RCC 7860 (cell line): ENCODE measurements at places on chromosomes 1 and 21.
A peak's percentile ranks its signal among the peaks of the same experiment; 100 is the strongest.

DNA sequence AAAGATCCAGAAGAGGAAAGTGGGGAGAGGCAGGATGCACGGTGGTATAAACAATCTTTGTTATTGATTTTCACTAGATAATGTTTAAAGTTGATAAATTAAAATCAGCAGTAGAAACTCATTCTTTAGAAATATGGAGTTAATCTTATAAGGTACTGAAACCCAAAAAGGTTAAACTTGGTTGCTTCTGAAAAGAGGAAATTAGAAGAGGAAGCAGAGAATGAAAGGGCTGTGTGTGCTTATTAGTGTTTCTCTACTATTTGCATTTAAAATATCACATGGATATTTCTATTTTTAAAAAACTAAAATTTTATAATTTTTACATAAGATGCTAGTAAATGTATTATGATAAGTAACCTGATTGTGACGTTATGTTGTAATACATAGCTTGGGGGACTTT is 24.4 kb downstream of the C1orf141 start:
- DNase-seq = no peak

DNA sequence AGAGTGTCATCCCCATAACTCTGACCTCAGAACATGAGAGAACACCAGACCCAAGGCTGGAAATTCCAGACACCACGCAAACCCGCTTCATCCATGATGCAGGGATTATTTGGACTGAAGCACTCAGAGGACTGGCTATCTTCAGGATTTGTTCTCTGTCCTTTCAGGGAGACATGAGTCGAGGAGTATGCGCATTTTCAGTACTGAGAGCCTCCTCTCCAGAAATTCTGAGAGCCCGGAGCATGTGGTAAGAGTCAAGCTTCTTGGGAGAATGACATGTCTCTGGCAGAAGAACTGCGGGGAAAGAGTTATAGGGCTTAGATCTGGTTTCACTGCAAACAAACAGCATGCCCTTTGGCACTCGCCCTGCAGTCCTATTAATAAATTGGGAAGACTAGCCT is 6.9 kb downstream of the LAX1 start:
- no peak for DNase-seq

DNA sequence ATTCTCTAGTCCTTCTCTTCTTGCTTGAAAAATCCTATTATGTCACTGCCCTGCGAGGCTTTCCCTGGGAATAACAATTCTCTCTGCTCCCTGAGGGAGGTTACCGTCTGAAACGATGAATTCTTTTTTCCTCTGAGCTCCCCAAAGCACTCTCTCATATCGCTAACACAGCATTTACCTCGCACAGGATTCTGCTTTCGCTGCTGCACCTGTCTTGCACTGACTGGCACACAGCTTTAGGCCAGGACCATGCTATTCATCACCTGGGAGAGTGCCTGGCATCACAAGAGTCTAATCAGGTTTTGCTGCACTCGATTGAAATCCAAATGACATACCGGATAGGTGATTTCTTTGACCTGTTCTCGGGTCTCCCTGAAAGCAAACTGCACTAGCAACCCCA is 52.8 kb upstream of the GNG4 start:
- no peak for DNase-seq

DNA sequence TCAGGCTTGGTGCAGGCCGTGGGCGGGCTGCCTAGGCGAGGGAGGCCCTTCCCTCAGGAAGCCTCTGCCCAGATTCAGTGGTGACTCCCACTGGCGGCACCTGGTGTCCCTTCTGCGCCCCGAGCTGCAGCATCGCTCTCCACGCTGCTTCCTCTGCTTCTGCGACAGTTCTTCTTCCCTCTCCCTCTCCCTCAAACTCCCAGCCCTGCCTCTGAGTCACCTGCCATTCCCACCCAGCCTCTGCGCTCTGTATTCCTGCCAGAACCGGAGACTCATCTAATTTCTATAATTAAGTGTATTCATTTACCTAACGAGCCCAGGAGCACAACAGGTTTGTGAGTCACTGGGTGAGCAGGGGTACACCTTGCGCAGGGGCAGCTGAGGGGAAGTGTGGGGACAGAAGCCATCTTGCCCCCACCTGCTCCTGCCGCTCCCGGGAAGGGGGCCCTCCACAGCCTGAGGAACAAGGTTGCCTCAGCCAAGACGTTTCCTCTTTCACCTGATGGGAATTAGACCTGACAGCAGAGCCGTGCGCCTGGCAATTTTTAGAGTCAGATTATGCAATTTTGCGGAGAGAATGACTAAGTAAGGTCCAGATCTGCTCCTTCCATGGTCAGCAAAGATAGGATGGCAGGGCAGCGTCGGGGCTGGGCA is 19.4 kb downstream of the KCNC4 start:
- DNase-seq = no peak

- peak; percentile 87 for DNase-seq
Observed at GRCh38 chr1:79711001-79711431, 704.5 kb upstream of the ADGRL4 start.

DNA sequence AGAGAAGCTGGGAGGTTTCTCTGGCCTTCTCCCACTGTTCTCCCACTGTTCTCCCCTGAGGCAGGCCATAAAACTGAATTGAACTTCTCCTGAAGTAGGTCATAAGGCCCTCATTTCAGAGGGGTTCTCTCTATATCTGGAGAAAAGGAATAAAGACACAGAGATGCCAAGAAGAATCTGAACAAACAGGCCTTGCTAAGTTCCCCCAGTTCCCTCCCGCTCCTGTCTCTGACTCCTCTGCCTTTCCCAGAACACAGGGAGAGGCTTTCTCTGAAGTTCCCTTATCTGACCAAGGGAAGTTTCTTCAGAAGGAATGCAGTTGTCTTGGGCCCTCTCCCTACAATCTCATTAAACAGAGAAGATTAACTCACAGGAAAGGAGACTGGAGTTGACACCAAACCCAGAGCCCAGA is 83.4 kb downstream of the SLC16A1 start:
- DNase-seq = no peak

GRCh38 chr1:205044741-205045140 is 1.7 kb downstream of the CNTN2 start:
- no peak for DNase-seq

DNA sequence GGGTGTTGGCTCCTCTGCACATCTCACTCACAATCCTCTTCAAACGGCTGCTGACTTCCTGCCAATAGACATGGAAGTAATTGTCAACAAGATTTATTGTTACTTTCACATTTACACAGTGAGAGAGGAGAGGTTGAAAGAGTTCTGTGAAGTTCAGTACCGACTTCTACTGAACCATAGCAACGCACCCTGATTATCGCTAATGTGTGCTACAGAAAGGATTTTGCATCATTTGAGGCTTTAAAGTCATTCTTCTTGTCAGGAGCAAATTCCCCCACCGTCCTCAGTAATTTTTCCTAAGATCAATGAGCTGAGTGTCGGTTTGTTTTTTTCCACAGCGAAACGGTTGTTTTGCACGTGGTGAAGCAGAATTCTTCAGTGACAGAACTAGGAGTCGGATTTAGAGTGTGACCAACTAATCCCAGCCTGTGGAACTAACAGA is 361.0 kb downstream of the ADGRL2 start:
- no peak for DNase-seq

DNA sequence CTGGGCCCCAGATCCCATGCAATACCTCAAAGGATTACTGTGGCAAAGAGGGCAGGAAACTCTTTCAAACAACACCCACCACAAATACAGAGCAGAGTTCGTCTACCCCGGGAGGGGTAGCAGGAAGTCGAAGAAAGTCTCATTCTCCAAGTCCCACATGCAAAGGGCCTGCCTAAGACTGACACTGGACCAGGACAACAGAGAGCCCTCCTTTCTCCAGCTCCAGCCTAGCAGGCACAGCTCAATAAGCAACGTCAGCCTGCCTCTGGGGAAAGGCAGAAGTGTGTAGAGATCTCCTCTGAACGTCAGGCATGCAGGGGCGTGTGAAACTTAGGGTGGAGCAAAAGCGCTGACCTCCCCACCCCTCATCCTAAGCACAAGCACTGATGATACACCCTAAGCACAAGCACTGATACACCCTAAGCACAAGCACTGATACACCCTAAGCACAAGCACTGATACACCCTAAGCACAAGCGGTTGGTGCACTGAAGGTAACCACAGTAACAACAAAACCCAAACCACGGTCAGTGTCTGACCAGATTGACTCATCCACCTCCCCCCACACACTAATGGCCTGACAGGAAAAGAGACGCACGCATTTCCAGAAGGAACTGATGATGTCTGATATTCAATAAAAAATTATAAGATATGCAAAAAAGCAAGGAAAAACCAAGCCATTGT is 1.3 kb downstream of the KRTAP12-3 start:
- DNase-seq = no peak

DNA sequence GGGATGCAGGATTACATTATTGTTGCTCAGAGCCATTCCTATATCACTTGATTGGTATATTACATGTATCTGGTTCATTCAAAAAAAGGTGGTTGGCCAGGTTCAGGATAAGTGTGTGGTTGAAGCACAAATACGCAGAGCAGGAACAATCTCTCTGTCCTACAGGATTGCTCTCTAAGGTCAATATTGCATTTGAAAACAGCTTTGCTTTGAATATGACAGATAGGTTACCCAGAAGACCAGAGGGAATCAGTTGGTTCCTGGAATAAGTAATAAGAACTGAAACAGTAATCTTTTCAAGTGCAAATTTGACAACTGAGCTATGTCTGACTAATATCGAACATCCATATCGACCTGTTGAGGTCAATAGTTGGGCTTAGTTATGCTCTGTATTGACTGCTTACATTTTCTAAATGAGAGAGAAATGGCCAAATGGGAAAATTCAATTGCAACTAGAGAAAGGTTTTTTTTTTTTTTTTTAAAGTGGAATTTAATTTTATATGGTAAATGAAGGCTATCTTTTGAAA is 176.8 kb downstream of the ATP6V1G3 start:
- DNase-seq = no peak

- DNase-seq = no peak
Observed at GRCh38 chr1:90746857-90747256, 29.8 kb upstream of the BARHL2 start.

DNA sequence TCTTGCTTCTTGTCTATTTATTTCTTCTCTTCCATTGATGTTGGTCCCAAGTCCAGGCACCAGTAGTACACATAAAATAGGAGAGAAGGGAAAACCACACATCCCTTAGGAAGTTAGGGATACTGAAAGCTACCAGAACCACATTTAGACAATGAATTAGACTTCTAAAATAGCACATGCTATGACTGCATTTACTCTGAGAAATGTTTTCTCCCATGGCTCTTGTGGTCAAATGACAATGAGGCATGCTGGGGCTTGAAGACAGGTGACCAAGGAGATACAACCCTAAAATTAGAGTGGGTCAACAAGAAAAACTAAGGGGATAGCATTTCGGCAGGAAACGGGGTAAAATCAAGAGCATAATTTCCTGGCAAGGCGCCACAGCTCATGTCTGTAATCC is 17.1 kb downstream of the MTOR start:
- DNase-seq = no peak

- no peak for DNase-seq
Observed at GRCh38 chr1:192949783-192950182, 109.4 kb downstream of the UCHL5 start.

GRCh38 chr1:112998592-112999235 is 42.7 kb upstream of the SLC16A1 start:
- DNase-seq = no peak

GRCh38 chr1:236907205-236907604 is 97.0 kb downstream of the MT1HL1 start:
- DNase-seq = no peak
